ENCODE measurements at places on chromosomes 7 and 10.

DNA sequence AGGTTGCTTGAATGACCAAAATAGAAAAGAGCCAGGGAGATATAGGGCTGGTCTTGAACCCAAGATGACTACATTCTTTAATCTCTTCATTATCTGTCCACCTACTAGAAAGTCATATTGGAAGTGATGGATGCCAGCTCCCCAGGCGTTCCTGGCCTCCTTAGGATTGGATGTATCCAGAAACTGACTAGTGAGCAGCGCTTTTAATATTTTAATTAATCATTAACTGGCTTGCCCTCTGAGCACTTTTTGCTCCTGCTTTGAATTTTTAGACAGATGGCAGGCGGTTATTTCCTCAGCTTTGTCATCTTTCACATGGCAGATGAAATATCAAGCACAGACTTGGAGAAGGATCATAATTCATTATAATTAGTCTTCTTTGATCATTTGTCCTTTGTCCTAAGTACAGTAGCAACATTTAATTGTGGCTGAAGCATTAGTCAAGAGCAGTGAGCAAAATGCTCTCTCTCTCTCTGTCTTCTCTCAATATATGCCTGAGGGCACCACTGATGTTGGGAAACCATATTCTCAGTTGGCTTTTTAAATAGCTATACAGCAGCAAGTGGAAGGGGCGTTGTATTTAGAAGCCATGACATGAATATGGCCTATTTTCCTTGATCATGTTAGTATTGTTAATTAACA lies 588.0 kb downstream of the NRG3 start:
- DNase-seq: no peak

DNA sequence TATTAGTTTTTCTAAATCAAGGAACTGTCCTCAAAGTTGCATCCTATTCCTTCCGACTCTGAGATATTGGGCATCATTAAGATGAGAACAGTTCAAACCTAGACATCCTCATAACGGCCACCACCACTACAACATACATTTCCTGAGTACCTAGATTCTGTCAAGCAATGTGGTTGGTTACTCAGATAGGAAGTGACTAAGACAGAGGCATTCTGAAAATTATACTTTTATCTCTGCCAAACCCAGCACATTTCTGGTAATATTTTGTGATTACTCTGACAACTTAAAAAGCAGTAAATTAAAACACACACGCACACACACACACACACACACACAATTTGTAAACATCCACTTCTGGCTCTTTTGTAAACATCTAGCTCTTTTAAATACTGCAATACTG lies 291.2 kb upstream of the MEOX2 start:
- DNase-seq: no peak

GRCh38 chr7:51102828-51103227 lies 213.8 kb downstream of the COBL start:
- DNase-seq: no peak

DNA sequence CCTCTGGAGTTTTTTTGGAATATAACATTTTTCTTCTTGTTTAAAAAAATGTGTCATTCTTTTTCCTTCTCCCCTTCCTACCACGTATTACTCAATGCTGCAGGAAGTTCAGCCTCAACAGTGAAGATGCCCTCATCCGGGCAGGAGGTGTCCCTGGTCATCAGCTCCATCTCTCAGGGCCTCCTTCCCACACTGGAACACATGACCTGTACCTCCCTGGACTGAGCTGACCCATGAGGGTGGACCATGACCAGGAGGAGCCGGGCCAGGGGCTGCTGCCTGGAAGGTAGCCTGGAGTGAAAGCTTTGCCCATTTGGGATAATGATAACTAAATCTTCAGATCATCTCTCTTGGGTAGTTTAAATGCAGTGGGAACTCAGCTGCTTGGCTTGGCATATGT lies 316.5 kb upstream of the ZMIZ1 start:
- DNase-seq: no peak

GRCh38 chr10:99521765-99522469 lies 10.8 kb upstream of the NKX2-3 start:
- no peak for DNase-seq

- DNase-seq: peak; percentile 58
Measured at GRCh38 chr7:42690794-42691639, 220.9 kb downstream of the C7orf25 start.

DNA sequence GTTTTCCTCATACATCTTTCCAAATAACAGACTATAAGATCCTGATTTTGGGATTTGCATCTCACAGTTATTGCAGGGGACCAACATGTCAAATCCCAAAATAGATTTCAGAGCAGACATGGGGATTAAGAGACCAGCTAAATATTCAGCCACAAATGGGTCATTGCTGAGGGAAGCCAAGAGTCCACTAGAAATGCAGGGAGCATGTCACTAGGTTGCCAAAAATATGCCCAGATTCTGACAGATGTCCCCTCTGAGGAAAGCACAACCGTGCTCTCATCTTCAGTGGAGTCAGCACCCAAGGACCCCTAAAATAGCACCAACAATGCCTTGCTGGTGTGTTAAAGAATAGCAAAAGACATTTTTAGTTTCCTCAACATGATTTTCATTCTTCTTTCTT lies 56.2 kb upstream of the AGK start:
- no peak for DNase-seq

GRCh38 chr7:131231381-131232220 lies 96.1 kb upstream of the MKLN1 start:
- DNase-seq: no peak

Measured in A673 (cell line).